ENCODE measurements at places on chromosomes 11 and 22.

GRCh38 chr11:131581046-131581445, 210.6 kb downstream of the NTM start:
- DNase-seq: no peak

- no peak for DNase-seq
Measured at GRCh38 chr11:34749666-34750659, 129.1 kb downstream of the EHF start.

GRCh38 chr11:121032546-121032945, 8.6 kb downstream of the TBCEL start:
- DNase-seq: no peak

DNA sequence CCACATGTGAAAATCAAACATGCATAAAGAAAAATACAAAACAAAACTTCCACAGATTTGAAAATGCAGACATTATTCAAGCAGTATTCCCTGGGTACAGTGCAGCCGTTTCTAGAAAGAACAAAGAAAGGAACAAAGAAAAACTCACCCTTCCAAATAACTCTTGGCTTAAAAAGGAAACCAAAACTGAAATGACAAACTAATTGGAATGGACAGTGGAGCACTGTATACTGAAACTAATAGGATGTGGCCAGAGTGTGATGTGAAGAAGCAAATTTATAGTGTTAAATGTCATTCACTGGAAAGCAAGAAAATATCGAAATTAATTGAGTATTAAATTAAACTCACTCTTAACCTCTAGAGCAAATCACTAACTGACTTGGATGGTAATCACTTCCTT, 55.4 kb downstream of the QSER1 start:
- DNase-seq: no peak

- DNase-seq: no peak
Measured at GRCh38 chr11:32899438-32899837, 6.8 kb downstream of the QSER1 start.

DNA sequence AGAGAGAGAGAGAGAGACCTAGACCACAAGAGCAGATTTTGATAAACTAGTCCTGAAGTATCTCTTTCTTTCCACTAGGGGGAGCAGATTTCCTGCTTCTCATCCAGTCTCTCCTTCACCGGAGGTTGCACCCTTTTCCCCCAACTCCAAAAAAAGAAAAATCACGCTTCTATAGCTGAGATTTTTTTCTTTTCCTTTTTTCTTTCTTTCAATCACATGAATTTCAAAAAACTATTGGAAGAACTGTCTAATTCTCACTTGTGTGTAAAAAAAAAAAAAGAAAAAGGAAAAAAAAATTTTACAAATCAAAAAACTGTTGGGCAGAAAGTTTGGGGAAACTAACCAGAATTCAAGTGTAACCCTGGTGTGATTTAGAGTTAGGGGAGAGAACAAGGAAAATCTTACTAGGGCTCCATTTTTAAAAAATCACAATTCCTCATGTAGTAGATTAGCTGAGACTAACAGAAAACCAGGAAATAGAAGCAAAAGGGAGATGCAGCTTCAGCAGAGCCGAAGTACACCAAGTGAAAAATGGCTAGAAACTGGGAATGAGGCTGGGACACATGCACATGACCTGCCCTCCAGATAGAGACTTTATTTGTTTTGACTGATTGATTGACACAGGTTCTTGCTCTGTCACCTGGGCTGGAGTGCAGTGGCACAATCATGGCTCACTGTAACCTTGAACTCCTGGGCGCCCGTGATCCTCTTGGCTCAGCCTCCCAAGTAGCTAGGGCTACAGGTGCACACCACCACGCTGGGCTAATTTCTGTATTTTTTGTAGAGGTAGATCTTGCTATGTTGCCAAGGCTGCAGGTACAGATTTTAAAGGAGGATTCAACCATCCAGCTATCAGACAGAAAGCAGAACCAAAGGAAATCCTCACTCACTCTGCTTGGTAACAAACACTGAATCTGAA, 27.1 kb downstream of the SDHD start:
- DNase-seq: no peak

GRCh38 chr22:17830043-17830961, 56.0 kb upstream of the BID start:
- DNase-seq: peak; percentile 32

DNA sequence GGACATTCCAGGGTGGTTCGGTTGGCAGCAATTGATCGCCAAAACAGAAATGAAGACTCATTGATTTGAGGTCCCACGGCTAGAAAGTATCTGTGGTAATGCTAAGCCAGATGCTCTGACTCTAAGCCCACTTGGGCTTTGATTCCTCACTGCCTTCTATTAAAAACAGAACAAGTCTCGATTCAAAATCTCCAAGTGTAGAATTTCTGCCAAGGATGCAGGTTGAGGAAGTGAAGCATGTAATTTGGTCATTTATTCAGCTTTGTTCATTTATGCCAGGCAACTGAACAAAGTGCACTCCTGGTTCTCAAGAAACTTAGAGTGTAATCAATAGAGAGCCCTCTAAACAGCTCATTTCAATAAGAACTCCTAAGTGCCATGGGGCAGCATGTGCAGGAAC, 2.3 kb upstream of the CEP295 start:
- DNase-seq: no peak

GRCh38 chr11:11458485-11458884, 105.4 kb upstream of the CSNK2A3 start:
- DNase-seq: no peak

- no peak for DNase-seq
Measured at GRCh38 chr11:43788421-43788820, 92.2 kb upstream of the ALKBH3 start.

DNA sequence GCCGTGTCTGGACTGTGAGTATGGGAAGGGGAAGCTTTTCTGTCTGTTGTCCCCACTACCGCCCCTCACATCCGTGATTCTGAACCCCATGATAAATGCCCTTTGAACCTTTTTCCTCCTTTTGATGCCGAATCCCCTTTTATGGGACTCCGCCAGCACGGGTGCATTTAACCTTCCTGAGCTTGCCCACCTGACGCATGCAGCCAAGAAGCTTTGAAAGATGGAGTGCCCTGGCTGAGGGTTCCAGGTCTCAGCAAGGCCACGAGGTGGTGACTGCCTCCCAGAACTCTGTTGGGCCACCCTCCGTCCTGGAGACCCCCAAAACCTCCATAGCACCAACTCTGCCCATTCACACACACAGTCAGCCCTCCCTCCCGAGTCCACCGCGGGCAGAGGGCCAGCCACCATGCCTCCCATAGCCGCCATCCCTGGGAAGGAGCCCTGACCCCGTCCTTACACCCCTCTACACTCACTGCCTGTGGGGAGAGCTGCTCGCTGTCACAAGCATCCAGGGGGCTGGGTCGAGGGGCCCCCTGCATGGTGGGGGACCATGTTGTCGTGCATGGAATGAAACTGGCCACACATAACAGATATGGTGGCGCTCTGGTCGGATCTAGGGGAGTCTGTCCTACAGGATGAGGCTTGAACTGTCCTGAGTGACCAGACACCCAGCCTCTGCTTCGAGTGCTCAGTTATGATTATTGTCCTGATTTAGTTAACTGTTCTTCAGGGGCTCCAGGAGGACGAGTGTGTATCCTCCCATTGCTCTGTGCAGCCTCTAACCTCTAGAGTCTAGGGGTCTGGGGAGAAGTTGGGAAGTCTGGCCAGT, 822 bp upstream of the COMT start:
- DNase-seq: no peak

GRCh38 chr11:43359422-43359818, 700 bp downstream of the TTC17 start:
- DNase-seq: no peak

DNA sequence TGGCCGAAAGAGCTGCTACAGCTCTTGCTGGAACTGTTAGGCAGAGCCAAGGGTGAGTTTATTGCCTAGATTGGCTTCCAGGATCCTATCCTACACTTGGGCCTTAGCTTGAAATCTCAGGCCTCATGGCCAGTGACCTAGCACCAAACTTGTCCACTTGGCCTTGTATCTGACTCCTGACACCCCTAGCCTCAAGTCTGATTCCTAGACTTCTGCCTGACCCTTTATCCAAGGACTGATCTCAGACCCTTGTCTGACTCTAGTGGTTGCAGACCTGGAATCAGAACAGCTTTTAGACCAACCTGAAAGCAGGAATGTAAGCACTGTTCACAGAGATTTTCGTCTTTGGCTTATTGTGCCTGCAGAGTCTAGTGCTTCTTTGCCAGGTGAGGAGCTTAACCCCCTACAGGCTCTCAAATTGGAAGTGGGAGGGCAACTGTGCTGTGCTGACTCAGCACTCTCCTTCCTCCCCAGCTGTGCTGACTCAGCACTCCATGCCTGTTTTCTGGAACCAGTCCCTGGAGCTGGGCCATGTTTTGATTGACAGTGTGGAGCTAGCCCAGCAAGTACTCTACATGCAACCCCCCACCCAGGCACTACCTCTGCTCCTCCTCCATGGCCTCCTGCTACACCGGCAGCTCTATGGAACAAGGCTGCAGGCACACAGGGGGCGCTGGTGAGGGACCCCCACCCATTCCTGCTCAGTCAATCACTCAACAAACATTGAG, 35.1 kb downstream of the RRP8 start:
- no peak for DNase-seq

DNA sequence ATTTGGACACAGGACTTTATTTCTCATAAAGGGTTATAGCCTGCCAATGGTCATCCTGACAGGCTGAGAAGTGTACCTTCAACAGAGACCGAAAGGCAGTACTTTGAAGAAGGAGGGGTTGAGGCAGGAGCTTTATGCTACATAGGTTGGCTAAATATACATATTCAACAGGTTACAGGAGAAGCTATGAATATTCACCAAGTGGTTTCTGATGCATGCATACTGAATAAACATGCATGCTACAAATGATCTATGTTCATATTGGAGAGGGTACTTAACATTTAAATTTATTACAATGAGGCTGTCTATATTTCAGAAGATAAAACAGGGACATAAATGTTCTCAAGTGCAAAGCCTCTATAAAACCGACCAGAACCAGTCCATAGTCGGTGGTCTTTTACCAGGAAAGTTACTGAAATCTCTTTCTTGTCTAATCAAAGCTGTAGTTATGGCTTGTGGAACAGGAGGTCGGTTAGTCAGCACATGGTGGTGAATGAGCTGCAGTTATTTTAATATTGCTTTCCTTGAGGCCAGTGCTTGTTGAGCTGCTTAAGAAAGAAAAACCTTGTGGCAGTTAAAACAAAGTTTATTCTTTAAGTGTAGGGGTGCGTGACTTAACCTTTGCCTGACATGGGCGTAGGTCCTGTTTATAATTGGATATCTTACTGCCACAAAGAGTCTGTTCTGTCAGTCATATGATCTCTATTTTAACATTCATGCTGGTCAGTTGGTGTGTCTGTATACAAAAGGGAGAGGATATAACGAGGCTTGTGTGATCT, 19.5 kb downstream of the CNTF start:
- DNase-seq: no peak

- no peak for DNase-seq
Measured at GRCh38 chr11:66693356-66694055, 15.8 kb upstream of the RBM4B start.

- DNase-seq: no peak
Measured at GRCh38 chr11:73072935-73073481, 69.1 kb downstream of the FCHSD2 start.

GRCh38 chr11:78390809-78391208, 26.8 kb downstream of the GAB2 start:
- no peak for DNase-seq

GRCh38 chr11:63920126-63920938, 3.4 kb upstream of the RCOR2 start:
- DNase-seq: no peak

- no peak for DNase-seq
Measured at GRCh38 chr22:20748731-20749428, 25.0 kb upstream of the SERPIND1 start.

GRCh38 chr22:37500745-37501609, 14.8 kb upstream of the MFNG start:
- no peak for DNase-seq

DNA sequence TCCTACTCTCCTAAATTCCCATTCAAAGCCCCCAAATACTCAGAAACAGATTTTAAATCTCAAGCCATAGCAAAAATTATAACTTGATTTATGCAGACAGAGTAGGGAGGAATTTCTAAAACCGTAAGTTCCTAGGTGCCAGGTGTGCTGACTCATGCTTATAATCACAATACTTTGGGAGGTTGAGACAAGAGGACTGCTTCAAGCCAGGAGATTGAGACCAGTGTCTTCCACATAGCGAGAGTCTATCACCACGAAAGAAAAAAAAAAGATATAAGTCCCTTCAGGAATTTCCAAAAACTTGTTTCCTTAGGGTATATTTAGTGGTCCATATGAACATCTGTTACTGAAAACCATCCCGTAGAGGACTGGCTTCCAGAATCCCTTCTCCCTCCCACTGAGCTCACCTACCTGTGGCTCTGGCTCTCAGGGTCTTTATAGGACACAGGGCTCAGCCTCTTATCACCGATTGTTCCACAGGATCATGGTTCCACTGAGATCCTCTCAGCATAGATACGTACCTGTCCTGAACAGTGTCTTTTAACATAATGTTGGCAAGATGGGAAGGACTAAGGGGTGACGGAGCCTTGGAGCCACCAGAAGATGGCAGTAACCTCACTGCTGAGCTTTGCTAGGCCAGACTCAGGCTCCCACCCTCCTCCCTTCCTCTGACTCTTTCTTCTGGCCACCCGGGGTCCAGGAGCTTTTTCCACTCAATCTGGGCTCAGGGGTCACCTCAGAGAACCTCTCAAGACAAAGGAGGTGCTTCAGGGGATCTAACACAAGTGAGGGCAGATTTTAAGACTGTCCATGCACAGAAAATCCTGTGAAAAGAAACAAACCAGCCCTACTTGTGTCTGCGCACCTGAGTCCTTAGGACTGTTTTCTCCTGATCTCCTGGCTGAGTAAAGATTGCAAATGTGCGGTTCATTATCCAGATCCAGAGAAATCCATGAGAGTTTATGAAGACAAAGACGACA, 117.5 kb upstream of the TOP3B start:
- DNase-seq: no peak

- no peak for DNase-seq
Measured at GRCh38 chr11:132803436-132803835, 728.9 kb downstream of the OPCML start.

Measured in esophagus squamous epithelium (tissue), 5 donors.